ENCODE measurements at places on chromosomes 13 and 19.

DNA sequence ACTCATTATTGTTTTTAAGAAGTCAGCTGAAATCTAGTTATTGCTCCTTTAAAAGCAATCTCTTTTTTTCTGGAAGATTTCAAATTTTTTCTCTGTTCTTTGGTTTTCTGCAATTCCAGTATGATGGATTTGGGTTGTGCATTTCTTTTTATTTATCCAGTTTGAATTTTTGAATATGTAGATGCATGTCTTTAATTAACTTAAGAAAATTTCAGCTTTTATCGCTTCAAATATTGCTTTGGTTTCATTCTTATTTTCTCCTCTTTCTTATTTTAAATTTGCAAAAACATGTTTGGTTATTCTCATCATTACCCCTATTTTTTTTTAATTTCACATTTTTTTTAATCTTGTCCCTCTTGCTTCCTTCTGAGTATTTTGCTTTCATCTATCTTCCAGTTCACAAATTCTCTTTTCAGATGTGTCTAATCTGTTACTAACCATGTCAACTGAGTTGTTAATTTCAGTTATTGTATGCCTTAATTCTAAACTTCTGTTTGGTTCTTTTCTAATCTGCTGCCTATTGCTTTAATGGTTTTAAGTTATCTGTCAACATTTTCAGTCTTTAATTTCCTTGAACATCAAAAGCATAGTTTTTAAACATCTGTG, 56.8 kb downstream of the RAP2A start:
- no peak for DNase-seq

GRCh38 chr13:107124129-107124718, 556.3 kb upstream of the ARGLU1 start:
- DNase-seq, result no peak

DNA sequence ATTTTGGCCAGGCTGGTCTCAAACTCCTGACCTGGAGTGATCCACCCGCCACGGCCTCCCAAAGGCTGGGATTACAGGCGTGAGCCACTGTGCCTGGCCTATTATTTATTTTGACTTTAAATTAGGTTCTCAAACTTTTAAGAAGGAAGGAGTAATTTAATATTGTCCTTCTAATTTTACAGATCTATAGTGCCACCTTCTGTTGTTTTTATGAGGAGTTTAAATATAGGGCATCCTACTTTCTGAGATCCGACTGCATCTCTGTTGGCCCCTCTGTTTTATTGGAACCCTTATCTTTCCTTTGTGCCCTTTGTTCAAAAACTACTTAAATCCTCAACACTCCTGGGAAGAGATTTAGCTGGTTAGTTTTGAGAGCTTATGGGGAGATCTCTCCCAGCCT, 25.4 kb upstream of the ZMYM5 start:
- no peak for DNase-seq

DNA sequence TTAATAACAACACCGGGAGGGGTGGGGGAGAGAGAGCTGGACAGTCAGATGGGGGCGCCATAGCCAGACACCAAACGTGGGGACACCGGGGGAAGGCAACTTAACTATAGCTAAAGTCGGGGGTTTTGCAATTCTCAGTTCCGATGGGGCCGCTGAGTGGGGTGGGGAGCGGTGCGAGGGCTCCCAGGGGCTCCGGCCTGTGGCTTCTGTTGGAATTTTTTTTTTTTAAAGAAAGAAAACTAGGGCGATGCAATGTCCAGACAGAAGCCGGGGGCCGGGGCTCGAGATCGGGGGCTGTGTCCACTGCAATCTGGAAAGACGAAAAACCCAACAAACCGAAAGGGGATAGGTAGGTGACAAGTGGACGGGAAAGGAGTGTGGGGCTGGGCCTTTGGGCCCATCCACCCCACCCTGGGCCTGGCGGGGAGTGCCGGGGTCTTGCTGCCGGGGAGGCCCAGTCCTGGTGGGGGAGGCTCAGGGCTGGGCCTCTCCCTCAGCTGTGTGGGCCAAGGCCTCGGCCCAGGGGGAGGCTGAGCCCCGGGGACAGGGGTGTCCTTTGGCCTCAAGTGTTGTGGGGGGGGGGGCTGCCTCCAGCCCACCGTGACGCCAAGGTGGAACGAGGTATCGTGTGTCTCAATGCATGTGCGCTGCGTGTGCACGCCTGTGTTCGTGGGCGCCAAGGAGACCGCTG, 17.3 kb downstream of the PRKCSH start:
- DNase-seq, result no peak

- no peak for DNase-seq
Observed at GRCh38 chr19:18847549-18848463, 16.0 kb downstream of the UPF1 start.

DNA sequence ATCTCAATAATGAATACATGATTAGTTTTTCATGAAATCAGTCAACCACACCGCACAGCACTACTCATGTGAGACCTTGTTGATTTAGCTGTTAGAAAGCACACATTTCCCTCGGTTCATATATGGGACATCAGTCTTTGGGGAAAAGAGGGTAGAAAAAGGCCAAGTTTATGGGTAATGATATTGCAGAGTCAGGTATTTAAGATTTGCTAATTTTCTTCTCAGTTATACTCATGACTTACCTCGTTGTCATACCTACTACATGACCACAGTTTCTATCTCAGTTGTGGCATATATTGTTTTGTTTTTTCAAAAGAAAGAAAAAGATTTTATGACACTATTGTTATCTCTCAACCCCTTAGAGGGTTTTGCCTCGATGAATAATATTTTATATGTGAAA, 165.6 kb downstream of the POU4F1 start:
- DNase-seq, result no peak

GRCh38 chr19:40493778-40494177, 27.0 kb downstream of the SPTBN4 start:
- DNase-seq, result no peak
